ENCODE measurements at places on chromosomes 7 and 10.
A peak's percentile ranks its signal among the peaks of the same experiment; 100 is the strongest.

GRCh38 chr10:69318867-69319727 lies 40.8 kb downstream of the HK1 start:
- DNase-seq = peak; percentile 81

- DNase-seq = no peak
Observed at GRCh38 chr10:52951824-52952223, 179.2 kb upstream of the MBL2 start.

GRCh38 chr7:155293721-155294510 lies 3.8 kb upstream of the INSIG1 start:
- peak; percentile 41 for DNase-seq

GRCh38 chr7:10075866-10076265 lies 897.8 kb upstream of the PHF14 start:
- DNase-seq = no peak

GRCh38 chr10:15744217-15744865 lies 24.6 kb upstream of the ITGA8 start:
- peak; percentile 63 for DNase-seq

DNA sequence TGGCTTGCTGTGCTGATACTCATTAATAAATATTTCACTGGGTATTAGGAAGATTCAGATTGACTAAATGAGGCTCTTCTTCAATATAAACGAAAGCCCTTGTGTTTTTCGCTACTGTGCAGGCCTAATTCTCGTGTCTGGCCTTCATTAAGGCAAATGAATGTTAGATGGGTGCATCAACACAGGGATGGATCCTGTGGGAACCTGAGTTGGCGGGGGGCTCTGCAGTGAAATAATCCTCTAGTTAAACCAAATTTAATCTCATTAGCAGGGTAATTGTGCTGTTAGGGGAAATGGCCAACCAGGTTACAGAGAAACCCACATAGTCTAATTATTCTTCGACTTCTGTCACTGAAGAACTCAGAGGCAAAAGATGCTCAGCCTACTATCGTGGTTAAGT lies 325.8 kb upstream of the LRGUK start:
- DNase-seq = no peak

- no peak for DNase-seq
Observed at GRCh38 chr10:18231480-18231879, 91.3 kb downstream of the CACNB2 start.

DNA sequence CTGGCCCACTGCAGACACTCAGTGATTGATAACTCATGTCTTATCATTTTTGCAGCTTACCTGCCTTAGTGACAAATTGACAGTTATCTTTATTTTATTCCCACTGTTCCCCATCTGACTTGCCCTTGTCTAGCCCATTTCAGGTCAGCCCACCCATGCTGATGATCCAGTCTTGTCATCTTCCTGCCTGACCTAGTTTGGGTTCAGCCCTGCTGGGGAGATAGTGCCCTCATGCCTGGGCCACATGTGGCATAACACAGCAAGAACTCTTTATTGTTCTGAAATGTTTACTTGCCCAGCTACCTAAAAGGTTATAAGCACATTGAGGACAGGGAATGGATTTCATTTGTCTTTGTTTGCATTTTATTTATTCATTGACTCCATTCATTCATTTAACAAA lies 75.6 kb downstream of the ENTPD1 start:
- DNase-seq = no peak

GRCh38 chr7:120554960-120555571 lies 282.1 kb downstream of the KCND2 start:
- no peak for DNase-seq

- DNase-seq = no peak
Observed at GRCh38 chr10:50544857-50545429, 78.8 kb downstream of the SGMS1 start.

GRCh38 chr10:14656052-14656730 lies 118.5 kb downstream of the FAM107B start:
- no peak for DNase-seq
